ENCODE measurements at places on chromosomes 13 and 19.

DNA sequence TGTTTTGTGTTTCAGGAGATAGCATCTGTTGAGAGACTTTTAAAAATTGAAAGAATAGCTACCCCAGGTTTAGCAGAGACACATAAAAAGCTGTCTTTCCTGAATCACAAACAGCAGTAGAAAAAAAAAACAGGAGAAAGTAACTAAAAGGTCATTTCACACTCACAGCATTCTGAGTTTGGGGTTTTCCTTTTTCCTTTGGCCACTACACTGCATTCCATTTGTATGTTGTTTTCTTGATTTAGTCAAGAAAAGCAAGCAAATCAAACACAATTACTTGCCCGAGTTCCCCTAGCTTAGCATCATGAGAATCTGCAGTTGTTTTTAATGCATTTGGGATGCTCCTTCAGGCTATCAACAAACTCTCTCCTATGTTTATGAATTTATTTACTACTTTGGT, 161.0 kb downstream of the KCTD12 start:
- no peak for DNase-seq

GRCh38 chr13:96274046-96274445, 184.1 kb downstream of the HS6ST3 start:
- DNase-seq = no peak

- no peak for DNase-seq
Measured at GRCh38 chr19:24071078-24071477, 15.9 kb upstream of the ZNF254 start.

- DNase-seq = no peak
Measured at GRCh38 chr13:113843063-113843654, 20.7 kb downstream of the GAS6 start.

DNA sequence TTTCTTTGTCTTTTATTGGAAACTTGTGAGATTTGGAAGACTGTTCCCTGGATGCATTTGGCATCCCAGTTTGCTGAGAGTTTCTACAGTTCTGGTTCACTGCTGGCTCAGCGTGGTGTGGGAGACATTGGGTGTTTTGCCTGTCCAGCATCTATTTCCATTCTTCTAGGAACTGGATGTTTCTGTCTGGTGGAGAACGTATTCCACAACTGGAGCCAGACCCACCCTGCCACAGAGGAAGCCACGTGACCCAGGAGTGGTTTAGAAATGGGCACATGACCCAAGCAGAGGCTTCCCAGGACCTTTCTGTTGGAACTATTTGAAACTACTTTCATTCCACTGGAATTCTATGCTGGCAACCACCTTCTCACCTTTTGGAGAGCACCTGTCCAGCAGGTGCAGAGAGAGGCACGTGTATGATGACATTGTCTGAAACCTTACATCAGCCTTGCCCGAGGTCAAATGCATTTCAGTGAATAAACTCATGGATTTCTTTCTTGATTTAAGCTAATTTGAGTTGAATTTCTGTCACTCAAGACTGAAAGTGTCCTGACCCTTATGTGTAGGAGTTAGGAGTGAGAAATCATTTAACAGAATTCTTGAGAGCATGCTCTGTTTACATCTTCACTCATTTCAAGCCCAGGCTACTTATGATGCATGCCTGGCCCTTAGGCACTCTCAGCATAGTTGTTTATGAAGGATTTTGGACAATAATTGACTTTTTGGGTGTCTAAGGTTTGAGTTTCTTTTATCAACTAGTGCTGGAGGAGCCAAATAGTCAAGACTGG, 121.8 kb downstream of the AKAP11 start:
- DNase-seq = no peak

- DNase-seq = no peak
Measured at GRCh38 chr19:9296336-9296735, 13.3 kb downstream of the ZNF699 start.

DNA sequence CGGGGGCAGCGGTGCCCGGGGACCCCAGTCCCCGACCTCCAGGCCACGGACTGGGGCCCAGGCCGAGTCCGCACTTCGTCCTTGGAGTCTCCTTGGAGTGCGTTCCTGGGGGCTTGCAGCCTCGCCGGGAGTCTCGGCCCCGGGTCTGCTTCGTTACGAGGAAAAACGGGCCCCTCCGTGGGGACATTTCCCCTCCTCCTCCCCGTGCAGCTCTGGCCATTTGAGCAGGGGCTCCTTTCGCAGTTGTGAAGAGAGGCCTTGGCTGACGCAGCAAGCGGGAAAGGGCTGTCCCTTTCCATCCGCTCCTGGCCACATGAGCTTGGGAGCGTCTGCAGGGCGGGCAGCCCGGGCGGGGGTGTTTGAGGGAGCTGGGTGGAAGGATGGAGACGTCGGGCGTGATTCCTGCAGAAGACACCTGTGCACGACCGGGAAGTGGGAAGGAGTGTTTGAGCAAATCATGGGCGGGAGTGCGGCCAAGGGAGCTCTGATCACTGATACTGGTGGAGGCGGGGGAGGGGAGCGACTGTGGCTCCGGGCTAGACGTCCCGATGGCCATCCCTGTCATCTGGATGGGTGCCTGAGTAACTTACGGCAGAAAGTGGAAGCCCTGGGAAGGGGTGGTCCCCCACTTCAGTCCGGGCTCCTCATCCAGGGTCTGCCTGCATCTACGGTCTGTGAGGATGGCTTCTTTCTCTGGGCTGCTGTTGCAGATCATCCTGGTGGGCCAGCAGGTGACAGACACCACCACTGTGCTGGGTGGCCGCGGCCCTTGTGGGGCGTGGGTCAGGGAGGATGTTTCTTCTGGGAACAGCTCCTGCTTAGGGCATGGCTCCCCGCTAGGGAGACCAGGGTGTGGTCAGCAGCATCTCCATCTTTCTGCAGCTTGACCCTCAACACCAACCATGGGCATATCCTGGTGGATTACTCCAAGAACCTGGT, 736 bp downstream of the GPI start:
- no peak for DNase-seq

DNA sequence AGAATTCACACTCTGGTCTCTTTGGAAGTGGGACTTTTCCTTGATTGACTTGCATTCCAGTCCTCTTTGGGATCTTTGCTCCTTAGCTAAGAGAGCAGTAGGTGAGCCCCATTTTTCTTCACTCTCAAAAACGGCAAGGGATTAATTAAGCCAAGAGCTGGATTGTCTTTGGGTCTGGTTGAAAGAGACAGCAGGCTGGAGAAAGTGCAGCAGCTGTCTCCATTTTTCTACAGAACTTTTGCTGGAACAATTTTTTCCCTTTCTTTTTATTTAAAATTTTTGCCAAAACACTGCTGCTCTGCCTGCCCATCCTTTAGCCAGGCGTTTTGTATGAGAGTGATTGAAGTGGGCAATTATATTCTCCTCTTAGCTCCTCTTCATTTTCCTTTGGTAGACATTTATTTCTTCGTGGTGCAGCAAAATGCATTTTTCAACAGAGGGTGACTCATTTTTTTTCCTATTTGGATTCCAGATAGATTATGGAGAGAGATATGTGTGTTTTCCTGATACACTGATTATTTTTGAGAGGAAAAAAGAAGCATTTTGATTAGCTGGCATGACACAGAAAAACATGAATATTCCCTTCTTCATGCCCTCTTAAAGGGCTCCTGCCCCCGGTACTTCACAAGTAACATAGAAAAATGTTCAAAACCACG, 371.2 kb upstream of the NBEA start:
- DNase-seq = no peak

DNA sequence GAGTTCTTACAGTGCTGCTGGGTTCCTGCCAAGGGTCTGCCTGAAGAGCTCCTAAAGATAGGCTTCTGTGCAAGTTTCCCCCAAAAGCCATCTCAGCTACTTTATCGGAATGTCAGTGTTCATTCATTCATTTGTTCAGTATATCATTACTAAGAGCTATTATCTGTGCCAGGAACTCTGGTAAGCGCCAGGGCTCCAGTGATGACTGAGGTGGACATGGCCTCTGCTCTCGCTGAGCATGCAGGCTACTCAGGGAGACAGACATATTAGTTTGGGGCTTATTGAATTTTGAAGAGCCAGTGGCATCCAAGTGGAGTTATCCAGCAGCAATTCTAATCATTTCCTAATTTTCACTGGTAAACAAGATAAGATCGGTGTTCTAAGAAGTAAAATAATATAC, 65.8 kb downstream of the DGKH start:
- DNase-seq = no peak

DNA sequence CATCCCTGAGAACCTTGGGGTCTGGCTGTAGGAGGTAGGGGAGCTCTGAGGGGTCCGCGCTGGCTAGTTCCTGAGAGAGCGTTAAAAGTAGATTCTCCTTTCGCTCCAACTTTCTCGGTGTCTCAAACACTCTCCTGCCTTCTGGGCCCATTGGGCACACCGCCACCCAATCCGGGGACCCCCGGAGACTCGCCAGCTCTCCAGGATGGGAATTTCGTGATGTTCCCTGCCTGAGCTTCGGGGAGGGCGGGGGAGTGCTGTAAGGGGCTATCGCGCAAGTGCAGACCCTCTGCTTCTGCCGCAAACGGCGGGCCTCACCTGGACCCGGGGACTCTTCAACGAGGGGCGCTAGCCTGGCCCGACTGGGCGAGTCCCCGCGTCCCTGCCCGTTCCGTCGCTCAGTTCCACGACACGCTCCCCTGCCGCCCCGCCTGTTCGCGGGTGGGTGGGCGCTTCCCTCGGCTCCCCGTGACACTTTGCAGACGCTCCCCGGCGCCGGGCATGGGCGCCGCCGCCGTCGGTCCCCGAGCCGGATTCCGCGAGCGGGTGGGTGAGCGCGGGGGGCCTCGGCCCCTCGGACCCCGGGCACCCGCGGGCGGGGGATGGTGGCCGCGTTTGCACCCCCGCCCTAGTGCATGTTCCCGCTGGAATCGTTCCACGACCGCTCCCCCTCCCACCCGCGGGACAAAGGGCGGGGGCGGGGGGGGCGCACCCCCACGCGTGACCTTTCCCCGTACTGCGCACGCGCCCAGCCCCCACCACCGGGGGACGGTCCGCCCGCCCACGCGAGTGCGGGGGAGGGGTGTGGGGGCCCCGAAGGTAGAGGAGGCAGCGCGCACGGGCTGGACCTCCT, at the start of gene CCDC106:
Gene CCDC106, plus strand, starts transcription at position 481 of the 853 bp plus-strand sequence. CDS start 835 bp downstream, outside the sequence.
- peak; percentile 72 for DNase-seq

GRCh38 chr13:33322543-33322809, 36.9 kb upstream of the STARD13 start:
- DNase-seq = no peak

- DNase-seq = no peak
Measured at GRCh38 chr19:36420961-36421748, 2.7 kb upstream of the ZFP82 start.

GRCh38 chr13:42807241-42807640, 25.9 kb downstream of the FAM216B start:
- no peak for DNase-seq

DNA sequence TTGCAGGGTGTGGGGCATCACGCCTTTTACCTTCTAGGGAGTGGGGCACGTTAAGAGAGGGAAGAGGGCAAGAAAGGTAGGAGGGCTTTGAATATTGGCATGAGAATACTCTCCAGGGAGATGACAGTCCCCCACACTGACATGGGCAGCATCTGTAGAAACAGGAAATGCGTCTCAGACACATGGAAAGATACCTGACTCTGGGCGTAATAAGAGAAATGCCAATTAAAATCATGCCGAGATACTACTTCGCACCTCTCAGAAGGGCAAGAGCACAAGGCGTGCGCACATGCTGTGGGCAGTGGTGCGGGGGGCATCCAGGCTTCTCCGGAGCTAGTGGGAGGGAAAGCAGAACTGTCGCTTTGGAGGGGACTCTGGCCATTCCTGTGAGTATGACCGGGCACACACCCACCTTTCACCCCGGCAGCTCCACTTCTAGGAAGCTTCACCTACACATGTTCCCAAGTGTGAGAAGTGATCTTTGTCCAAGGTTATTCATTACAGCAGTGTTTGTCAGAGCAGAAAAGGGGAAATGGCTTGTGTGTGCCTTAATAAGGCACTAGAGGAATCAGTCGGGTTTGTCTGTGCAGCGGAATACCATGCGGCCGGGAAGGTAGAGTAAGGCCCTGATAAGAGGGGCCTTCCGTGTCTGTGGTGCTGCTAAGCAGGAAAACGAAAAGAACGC, 99.5 kb downstream of the SIPA1L3 start:
- DNase-seq = no peak

DNA sequence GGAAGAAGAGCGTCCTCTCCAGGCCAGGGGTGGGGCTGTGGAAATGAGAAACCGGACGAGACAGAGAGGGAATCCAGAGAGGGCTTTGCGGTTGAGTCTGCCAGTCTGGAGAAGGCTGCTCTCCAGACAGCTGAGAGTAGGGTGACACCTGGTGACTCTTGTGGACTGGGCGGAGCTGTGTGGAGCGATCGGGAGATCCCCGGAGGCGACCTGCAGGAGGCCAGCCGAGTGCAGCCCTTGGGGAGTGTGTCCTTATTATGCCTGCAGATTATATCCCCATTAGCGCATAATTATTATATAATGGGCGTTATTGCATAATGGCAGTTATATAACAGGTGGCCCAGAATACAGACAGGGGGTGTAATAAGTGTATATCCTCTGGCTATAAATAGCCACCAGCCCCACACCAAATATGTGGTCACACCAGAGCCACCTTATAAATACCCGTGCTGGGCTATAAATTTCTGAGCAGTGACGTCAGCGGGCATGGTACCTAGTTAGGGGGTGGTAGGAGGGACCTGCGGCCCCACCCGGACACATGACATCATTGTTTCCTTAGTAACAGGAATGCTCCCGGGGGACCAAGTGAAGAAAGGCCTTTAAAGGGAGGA, 41.2 kb downstream of the NFIX start:
- DNase-seq = no peak

- no peak for DNase-seq
Measured at GRCh38 chr19:16355293-16356043, 30.8 kb downstream of the KLF2 start.

GRCh38 chr13:105441051-105441750, 1094.3 kb downstream of the EFNB2 start:
- no peak for DNase-seq

DNA sequence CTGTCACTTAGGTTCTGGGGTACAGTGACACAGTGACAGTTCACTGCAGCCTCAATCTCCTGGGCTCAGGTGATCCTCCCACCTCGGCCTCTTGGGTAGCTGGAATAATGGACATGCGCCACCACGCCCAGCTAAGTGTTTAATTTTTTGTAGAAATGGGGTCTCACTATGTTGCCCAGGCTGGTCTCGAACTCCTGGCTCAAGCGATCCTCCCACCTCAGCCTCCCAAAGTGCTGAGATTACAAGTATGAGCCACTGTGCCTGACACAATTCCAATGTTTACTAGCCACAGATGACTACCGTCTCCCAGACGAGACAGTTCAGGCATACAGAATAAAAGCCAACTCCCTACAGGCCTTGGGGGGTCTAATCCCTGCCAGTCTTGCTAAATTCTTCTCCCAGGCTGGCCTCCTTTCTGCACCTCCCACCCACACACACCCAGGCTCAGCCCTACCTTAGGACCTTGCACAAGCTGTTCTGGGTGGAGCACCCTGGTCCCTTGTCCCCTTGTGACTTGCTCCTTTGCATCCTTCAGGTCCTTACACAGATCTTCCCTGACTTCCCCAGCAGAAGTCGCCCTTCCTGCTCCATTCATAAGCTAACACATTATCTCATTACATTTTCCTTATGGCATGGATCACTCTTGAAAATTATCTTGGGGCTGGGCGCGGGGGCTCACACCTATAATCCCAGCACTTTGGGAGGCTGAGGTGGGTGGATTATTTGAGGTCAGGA, 106.4 kb downstream of the INSR start:
- no peak for DNase-seq
